ENCODE measurements at places on chromosomes 13 and 19.

DNA sequence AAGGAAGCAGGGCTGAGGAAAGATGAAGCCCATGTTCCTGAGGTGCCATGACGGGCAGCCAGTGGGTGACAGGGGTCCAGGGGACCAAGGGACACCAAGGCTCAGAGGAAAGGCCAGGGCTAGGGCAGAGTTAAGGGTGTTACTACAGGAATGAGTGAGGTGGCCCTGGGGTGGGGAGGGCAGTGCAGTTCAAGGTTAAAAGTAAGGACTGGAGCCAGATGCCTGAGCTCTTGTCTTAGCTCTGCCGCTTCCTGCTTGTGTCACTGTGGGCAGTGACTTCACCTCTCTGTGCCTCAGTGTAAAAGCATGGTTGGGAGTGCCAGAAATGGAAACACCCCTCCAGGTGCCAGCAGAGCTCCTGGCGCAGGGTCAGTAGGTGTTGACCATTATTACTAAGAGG lies 4.9 kb upstream of the ETV2 start:
- no peak for DNase-seq

- no peak for DNase-seq
Measured at GRCh38 chr13:50893211-50893852, 16.3 kb upstream of the RNASEH2B start.

DNA sequence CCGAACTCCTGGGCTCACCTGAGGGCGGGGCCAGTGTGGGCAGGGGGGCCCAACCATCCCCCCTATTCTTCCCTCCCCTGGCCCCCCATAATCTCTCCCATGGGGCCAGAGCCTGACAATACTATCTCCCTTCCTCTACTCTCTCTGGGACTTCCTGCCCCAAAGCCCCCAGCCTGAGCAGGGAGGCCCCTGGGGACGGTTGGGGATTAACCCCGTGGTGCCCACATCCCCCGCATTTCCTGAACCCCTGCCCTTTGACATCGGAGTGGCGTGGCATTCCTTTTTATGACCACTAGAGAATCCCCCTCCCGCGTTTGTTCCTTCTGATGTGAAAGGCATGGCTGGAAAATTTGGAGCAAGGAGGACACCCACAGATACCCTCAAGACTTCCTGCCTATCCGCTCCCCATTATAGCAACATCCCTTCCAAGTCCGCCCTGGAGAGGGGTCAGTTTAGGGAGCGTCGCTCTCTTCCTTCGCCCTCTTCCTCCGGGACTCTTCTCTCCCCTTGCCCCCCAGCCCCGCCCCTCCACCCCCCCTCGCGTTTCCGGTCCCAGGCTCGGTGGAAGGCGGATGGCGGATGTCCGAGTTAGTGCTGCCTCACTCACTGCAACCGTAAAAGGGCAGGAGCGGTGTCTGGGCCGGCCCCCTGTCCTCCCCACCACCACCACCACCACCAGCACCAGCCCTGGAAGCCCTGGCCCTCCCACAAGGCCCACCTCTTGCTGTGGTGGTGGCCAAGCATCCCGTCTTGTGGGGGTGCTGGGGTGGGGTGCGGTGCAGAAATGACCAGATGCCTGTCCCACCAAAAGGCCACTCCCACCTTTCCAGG lies 1.8 kb downstream of the VASP start:
- peak; percentile 53 for DNase-seq

- no peak for DNase-seq
Measured at GRCh38 chr13:79530270-79530669, 49.3 kb downstream of the NDFIP2 start.

DNA sequence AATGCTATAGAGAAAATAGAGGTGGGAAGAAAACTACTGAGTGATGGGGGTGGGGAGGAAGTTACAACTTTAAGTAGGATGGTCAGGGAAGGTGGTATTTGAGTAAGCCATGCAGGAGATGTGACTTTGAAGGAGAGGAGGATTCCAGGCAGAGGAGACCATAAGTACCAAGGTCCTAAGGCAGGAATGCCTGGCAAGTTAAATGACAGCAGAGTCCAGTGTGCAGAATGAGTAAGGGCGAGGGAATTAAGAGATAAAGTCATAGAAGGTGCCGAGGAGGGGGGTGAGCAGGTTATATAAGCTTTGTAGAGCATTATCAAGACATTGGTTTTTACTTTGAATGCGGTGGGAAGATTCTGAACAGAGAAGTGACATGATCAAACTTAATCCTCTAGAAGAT lies 43.2 kb upstream of the WDFY2 start:
- no peak for DNase-seq

DNA sequence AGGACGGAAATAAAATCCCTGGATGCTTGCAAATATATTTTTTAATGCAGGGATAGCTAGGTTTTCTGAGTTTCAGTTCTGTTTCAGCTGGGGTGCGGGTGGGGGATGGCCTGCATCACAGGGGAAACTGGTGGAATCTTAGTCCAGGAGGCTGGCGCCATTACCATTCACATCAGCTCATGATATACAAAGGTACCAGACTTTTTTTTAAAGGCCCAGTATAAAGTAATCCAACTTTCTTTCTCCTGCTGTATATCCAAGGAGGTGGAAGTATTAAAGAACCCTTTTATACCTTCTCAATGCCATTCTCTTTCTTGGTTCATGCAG lies 343.8 kb downstream of the KCNRG start:
- DNase-seq: no peak

- DNase-seq: no peak
Measured at GRCh38 chr19:31617010-31617585, 267.9 kb upstream of the TSHZ3 start.
